Fibroblast of the aortic adventitia (primary cell): ENCODE measurements at places on chromosomes 11 and 22. TPM values are rescaled to one million over a fixed set of nuclear protein-coding genes. Genes with fewer than 3 reads are reported as not detected.

The OLFML1 gene
- total RNA-seq, result 27.1 and 75.0 TPM in 2 replicates

The DEPDC7 gene
- total RNA-seq, result 3.5 and 9.9 TPM in 2 replicates

GRCh38 chr11:22581354-22582150, 44.1 kb downstream of the FANCF start:
- no peak for DNase-seq

The RAG1 gene
- 0.45 and 1.1 TPM in 2 replicates for total RNA-seq

DNA sequence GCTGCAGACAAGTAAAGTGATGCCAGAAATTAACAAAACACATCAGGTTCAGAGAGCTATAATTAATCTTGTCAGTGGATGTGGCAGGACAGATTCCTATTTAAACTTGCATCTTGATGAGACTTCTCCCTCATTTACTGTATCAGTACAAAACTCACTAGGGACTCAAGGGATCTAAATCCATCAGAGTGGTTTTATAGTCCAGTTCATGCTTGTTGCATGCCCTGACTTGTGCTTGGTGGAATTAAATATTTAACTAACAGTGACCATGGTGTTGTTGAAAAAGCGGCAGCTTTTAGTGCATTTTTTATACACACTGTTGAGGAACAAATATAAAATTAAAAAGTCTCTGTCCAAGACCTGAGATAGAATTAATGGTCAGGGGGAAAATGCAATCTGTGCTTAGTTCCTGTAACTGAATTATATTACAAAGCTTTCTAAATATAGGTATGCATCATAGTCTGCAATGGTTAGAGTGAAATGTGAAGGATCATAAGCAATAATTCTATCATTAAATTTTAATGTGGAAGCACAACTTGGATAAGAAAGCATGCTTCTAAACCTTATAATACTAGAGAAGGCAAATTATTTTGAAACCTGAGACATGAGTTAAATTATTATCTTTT, 1475.5 kb upstream of the TENM4 start:
- DNase-seq, result peak; percentile 7

DNA sequence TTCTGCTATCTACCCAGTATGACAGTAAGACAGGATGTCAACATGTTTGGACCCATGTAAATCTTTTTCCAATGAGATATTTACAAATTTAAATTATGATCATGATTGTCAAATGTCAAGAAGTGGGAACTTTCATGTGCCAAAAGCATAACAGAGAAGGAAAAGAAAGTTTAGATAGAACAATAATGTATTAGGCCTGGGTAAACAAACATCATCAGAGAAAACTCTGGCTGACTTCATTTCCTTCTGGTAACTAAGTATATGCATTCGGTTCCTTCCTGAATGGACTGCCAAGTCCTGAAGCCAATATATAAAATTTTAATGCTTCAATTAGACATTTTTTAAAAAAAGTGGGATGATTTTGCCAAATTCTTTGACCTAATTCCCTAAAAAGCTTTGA, 16.5 kb downstream of the RNF141 start:
- no peak for DNase-seq

GRCh38 chr11:26201411-26201810, 130.5 kb upstream of the ANO3 start:
- peak; percentile 11 for DNase-seq
